ENCODE measurements at places on chromosomes 2 and 18. TPM values are rescaled to one million over a fixed set of nuclear protein-coding genes. Genes with fewer than 3 reads are reported as not detected.

Gene ZFP36L2
- 231 TPM for total RNA-seq

Gene BARD1
- total RNA-seq: 19.0 TPM

Gene CDH19
- 9.6 TPM for total RNA-seq

DNA sequence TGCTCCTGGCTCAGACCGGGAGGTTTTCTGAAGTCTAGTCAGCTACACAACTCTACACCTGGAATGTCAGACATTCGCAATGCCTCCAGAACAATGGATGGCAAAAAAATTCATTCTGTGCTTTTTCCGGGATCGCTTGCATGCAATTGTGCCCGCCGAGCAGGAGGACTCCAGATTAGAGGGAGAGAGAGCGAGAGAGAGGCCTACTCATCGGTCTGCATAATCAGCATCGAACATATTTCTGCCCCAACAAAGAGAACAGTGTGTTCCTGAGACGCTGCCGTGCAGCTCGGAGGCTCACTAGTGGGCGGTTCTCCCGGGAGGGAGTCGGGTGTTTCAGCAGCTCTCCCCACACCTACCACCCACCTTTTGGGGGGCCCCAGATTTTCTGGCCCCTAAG, 117.1 kb downstream of the KLHL29 start:
- H3K27ac ChIP-seq: no peak overlapping the region
- H3K36me3 ChIP-seq: no peaks in the 10 kb centered on the region
- H3K4me3 ChIP-seq: no peak overlapping the region
- DNase-seq: no peak
